ENCODE measurements at places on chromosomes 16 and 17. TPM values are rescaled to one million over a fixed set of nuclear protein-coding genes. Genes with fewer than 3 reads are reported as not detected.

The UNC45B gene
- 243 TPM for total RNA-seq

The SP6 gene
- total RNA-seq, result 0.15 TPM

- peak; percentile 15 for DNase-seq
Measured at GRCh38 chr16:88353232-88353631, 29.5 kb upstream of the ZNF469 start.

The NOTUM gene
- 0.52 TPM for total RNA-seq

The NPIPB9 gene
- total RNA-seq, result 0.30 TPM

The TBL3 gene
- total RNA-seq, result 24.4 TPM

DNA sequence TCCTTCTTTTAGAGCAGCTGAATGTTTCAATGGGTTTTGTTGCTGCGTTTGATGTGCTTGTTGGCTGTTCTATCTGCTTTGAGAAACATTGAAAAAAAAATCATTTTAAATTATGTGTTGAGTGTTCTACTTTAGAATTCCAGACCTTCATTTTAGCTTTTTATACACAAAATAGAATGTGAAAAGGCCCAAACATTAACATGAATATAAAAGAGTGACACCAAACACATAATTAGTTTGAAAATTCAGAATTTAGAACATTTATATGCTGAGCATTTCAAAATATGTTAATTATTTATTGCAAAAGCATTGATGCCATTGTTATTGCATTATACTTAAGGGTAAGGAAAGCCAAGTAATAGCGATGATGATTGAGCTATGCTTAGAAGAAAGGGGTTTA lies 2.9 kb downstream of the NFAT5 start:
- DNase-seq, result no peak

DNA sequence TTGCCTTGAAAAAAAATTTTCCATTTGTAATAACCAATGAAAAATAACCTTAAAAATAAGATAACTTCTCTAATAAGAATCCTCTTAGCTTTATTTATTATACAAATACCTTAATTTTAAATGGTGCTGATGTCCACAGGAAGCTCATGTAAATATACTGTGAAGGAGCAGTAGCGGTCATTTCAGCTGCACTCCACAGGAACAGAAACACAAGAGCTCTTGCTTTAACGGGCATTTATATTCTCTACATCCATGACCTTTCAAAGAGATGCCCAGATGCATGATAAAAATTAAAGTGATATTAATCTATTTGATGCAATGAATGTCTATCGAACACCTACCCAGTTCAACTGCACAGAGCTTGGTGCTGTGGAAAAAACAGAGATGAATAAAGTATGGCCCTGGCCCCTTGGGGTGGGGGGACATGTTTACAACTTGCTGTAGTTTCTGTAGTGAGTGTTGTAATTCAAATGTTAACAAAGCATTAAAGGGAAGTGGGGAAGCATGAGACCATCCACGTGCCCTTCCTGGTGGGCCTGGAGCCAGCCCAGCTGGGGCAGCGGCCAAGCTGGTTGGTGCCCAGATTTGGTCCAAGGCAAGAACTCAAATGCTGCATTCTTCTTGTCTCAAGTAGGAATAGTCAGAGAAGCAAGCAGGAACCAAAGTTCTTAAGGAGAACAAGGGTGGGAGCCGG lies 47.9 kb downstream of the IQCK start:
- peak; percentile 74 for DNase-seq
